ENCODE measurements at places on chromosomes 1 and 21.

DNA sequence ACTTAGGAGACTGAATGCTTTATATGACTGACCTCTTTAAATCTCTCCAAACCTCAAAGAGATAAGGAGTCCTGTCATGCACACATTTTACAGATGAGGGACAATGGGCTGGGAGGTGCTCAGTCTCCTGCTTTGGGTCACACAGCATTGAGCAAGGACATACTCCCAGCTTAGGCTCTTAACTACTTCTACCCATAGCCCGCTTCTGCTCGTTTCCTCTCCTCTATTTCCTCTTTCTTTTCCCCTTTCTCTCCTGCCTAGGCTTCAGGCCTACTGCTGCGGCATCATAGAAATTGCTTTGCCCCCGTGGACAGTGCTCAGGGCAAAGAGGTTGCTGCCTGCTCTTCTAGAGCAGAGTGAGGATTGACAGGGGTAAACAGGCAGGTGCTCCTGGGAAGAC, 12.4 kb upstream of the ZNF691 start:
- DNase-seq = no peak

- peak; percentile 56 for DNase-seq
Measured at GRCh38 chr21:45318556-45319404, 31.1 kb upstream of the POFUT2 start.

- no peak for DNase-seq
Measured at GRCh38 chr1:178283409-178283808, 189.5 kb downstream of the RASAL2 start.

DNA sequence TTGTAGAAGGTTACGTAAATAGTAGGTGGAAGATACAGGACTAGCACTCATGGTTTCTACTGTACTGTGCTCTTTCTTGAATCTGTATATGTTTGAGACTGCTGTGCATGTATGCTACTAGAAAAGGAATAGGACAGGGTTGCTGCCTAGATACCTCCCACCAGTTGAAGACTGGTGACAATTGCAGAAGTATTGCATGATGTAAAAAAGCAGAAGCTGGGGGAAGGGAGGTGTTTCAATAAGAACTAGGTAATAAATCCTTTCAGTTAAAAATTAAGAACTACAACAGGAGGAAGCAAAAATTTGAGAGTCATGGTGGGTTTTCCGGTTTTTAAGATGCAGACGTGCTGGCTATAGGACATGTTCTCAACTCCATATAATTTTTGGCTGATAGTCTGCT, 88.1 kb downstream of the CCDC30 start:
- DNase-seq = no peak
